Pulmonary artery endothelial cell (primary cell): ENCODE measurements at places on chromosomes 2 and 18. TPM values are rescaled to one million over a fixed set of nuclear protein-coding genes. Genes with fewer than 3 reads are reported as not detected.

The DSG4 gene
- total RNA-seq, result not detected in 2 replicates

- DNase-seq, result no peak
Measured at GRCh38 chr2:238527565-238527964, 100.8 kb downstream of the ASB1 start.

The IL36B gene
- not detected in 2 replicates for total RNA-seq

GRCh38 chr18:76518860-76519538 lies 24.0 kb upstream of the ZNF516 start:
- DNase-seq, result no peak

GRCh38 chr2:119826370-119826961 lies 66.7 kb downstream of the PTPN4 start:
- peak; percentile 11 for DNase-seq

- no peak for DNase-seq
Measured at GRCh38 chr2:95320344-95320712, 23.2 kb downstream of the KCNIP3 start.

DNA sequence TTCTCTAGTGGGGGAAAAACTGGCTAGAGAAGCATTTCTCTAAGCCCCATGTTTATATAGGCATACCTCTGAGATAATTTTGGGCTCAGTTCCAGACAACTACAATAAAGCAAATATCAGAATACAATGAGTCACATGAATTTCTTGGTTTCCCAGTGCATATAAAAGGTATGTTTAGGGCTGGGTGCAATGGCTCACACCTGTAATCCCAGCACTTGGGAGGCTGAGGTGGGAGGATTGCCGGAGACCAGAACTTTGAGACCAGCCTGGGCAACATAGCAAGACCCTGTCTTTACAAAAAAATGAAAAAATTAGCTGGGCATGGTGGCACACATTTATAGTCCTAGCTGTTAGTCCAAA lies 22.2 kb downstream of the TSN start:
- no peak for DNase-seq

- DNase-seq, result no peak
Measured at GRCh38 chr2:62348700-62349099, 152.8 kb downstream of the B3GNT2 start.

DNA sequence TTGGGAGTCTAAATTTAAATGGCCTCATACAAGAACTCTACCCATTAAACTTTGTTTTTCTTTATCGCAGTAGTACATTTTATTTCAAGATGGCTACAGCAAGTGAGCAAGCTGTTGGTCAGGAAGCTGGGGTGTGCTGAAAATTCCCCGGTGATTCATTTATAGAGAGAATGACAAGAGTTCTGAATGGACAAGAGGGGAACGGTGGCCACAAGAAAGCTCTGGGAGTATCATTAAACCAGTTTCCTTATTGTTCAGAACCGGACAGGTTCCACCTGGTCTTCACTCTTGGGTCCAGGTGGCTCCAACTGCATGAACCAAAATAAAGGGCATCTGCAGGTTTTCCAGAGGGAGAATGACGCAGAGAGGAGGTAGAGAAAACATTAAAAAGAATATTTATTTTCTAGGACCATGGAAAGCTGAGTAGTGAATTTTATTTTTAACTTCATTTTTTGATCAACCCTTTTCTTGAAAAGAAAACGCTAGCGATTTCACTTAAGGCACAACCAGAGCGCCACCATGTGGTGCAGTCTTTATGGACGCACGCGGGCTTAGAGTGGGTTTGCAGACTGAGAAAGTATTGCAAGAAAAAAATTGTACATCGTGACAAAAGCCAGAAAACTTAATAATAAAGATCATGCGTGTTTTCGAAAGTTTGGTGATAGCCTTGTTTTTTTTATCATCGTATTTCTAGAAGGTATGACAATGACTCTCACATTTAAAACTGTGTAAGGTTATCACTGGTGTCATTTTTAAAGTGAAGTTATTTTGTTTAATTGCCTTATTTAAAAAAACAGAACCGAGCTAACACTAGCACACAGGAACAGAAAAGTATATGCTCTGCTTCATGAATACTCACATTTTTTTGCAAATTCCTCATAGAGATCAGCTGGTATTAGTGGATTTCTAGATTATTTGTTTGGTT lies 97.9 kb upstream of the NOL4 start:
- peak; percentile 10 for DNase-seq
